Fibroblast of skin of scalp (primary cell): ENCODE measurements at places on chromosomes 12 and 14.

GRCh38 chr12:72511498-72511897, 239.3 kb downstream of the TRHDE start:
- DNase-seq: no peak

DNA sequence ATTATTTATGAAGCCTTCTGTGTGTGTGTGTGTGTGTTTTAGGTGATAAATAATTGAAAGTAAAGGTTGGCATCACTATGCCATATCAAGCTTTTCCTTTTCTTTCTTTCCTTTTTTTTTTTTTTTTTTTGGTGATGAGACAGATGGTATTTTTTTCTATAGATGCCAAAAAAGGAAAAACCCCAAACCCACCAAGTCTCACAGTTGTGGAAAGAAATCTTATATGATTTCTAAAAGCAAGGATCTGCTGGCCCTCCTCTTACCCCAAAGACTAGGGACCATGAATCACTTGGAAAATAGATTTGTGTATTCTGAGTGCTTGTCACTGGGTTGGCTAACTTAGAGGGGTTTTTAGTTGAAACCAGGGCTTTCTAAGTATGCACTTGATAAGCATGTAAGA, 181.3 kb downstream of the TMEM117 start:
- no peak for DNase-seq

- DNase-seq: no peak
Observed at GRCh38 chr12:101107032-101107763, 102.8 kb downstream of the SLC5A8 start.

DNA sequence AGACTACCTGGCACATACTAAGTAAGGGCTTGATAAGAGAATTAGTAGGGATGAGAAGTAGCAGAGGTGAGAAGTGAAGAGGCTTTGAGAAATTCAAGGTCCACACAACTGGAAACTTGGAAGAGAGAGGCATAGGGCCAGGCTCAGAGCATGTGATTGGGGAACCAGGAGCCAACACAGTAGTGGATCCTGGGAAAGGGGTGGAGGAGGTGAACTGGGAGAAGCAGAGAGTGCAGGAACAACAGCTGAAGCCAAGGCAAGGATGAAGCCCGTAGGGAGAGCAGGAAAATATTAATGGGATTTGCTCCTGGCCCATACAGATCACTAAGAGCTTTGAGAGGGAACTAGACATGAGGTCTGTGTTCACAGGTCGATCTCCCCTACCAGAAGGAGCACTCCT, 1.4 kb upstream of the ITGB7 start:
- DNase-seq: no peak

DNA sequence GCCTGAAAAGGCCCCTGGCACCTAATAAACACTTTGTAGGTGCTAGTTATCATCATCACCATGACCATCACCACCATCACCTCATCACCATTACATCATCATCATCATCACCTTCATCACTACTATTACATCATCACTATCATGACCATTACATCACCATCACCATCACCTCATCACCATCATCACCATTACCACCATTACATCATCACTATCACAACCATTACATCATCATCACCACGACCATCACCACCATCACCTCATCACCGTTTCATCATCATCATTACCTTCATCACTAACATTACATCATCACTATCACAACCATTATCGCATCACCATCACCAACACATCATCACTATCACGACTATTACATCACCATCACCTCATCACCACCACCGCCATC, 132.8 kb downstream of the RIMBP2 start:
- no peak for DNase-seq

GRCh38 chr14:101969481-101969880, 5.1 kb downstream of the DYNC1H1 start:
- no peak for DNase-seq

DNA sequence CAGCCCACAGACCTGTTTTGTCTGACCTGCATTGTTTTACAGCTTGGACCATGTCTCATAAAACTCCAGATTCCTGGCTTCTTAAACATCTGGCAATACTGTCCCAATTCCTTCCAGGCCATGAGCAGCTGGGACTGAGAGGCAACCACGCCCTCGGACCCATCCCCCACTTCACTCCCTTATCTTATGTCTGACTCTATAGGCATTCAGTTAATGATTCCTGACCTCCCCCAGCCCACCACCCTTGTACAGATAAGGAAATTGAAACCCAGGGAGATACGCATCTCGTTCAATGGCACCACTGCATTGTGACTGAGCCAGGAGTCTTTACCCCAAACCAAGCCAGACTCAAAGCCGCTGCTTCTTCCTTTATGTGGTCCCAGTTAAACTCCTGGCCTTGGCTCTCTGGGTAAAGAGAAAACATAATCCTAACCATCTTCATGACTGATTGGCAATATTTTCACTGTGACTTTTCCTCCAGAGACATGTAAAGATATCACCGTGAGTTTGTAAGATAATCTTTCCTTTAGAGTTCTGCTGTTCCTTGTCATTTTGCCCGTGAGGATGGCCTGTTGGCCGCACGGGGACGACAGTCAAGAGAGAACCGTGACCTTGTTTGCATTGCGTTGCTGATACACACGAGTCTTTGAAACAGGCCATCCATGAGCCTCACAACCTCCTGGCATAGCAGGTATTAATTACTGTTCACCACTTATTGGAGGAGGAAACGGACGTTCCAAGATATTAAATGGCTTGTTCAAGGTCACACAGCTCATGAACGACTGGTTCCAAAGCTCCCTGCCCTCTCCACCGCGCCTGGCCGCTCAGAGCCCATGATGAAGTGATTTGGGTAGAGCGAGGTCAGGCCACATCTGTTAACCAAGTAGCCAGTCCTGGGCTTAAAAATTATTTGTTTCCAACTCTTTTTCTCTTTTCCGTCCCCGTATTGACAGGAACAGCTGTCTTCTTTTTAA, 39.4 kb downstream of the MAP1LC3B2 start:
- no peak for DNase-seq

DNA sequence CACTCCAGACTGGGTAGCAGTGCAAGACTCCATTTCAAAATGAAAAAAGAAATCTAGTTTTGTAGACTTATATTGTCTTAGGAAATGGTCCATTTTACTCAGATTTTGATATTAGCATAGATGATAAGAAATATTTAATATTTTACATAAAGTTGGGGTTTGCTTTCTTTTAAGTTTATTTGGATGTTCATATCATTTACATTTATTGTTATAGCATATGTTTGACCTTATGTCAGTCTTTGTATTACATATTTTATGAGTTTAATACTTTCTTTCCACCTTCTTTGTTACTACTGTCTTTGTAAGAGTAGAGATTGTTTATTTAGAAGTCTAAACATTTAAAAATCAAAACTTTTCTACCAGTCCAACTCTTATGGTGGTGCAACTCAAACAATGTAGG, 162.7 kb upstream of the OTX2 start:
- no peak for DNase-seq

- DNase-seq: no peak
Observed at GRCh38 chr12:59375633-59376032, 220.2 kb upstream of the SLC16A7 start.

GRCh38 chr12:56988207-56988739, 18.1 kb downstream of the ZBTB39 start:
- DNase-seq: no peak

- DNase-seq: peak; percentile 15
Observed at GRCh38 chr12:113778432-113779132, 187.5 kb downstream of the RBM19 start.
